Motor neuron (in vitro differentiated cells): ENCODE measurements at places on chromosomes 2 and 18. TPM values are rescaled to one million over a fixed set of nuclear protein-coding genes. Genes with fewer than 3 reads are reported as not detected.

Gene KIAA2012
- 0.15 and 0.24 TPM in 2 replicates for total RNA-seq

Gene EML6
- total RNA-seq = 18.4 and 19.0 TPM in 2 replicates

DNA sequence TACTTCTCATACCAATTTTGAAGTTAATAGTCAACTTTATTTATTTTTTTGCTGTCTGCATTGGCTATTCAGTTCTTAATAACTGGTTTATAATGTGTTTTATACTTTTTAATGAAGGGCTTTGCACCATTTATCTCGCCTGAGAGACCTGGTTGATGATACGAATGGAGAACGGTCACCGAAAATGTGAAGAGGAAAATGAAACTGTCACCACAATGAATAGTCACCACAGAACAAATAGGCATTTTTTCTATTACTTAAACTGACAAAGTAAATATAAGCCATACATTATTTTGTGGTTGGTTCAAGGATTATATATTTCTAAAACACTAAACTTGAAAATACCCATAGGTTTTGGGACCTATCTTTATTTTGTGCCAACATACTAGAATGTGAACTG lies 20.4 kb downstream of the C18orf54 start:
- ATAC-seq = no peak

GRCh38 chr2:217222309-217222910 lies 362.5 kb upstream of the TNP1 start:
- ATAC-seq = no peak

- ATAC-seq = no peak
Observed at GRCh38 chr18:65380986-65381385, 369.8 kb upstream of the CDH7 start.

GRCh38 chr2:213544940-213545339 lies 260.7 kb downstream of the SPAG16 start:
- ATAC-seq = no peak

- ATAC-seq = no peak
Observed at GRCh38 chr2:53944542-53944941, 26.3 kb downstream of the PSME4 start.
